ENCODE measurements at places on chromosomes 3 and 15.

GRCh38 chr3:178419071-178419470 lies 117.2 kb upstream of the KCNMB2 start:
- peak; percentile 56 for DNase-seq

- no peak for DNase-seq
Observed at GRCh38 chr15:50229336-50229735, 36.2 kb downstream of the HDC start.

GRCh38 chr15:56247266-56247665 lies 3.6 kb upstream of the RFX7 start:
- DNase-seq: no peak

DNA sequence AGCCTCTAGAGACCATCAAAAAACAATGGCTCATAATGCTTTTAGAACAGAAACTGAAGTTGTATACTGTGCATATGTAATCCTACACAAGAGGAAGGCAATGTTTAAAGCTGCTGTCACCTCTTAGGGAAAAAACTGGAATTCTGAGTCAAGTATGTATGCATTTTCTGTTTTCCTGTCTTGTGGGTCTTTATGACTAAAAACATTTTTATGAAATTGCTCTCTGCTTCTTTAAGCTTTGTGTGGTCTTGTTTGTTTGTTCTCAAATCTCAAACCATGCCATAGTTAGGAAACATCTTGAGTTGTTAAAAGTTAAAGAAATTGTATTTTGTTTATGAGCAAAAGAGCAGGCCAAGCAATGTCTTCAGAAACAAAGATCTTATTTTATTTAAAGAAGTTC lies 80.9 kb upstream of the SOX2 start:
- no peak for DNase-seq

- DNase-seq: no peak
Observed at GRCh38 chr3:25713341-25713985, 48.8 kb upstream of the TOP2B start.

DNA sequence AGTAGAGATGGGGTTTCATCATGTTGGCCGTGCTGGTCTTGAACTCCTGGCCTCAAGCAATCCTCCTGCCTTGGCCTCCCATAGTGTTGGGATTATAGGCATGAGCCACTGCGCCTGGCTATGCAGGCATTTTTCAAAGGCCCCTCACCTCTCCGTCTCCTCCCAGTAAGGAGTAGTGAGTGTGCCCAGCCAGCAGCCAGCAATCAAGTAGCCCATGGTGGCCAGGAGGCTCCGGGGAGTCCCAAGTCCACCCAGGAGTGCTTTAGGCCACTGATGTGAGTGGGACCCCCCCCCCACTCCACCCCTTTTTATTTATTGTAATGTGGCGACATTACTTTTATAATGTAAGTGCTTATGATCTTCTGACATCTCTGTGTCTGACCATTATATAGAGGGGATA lies 8.1 kb downstream of the ISG20 start:
- no peak for DNase-seq

DNA sequence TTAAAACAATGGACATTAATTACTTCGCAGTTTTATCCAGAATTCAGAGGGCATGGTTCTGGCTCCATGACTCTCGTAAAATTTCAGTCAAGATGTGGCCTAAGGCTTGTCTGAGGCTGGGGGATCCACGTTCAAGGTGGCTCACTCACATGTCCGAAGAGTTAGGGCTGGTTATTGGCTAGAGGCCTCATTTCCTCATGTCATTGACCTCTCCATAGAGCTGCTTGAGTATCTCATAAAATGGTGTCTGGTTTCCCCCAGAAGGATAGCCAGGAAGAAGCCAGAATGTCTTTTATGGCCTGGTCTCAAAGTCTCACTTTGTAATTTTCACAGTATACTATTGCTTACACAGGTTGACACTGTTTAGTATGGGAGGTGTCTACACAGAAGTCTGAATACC lies 67.3 kb upstream of the DCBLD2 start:
- no peak for DNase-seq

DNA sequence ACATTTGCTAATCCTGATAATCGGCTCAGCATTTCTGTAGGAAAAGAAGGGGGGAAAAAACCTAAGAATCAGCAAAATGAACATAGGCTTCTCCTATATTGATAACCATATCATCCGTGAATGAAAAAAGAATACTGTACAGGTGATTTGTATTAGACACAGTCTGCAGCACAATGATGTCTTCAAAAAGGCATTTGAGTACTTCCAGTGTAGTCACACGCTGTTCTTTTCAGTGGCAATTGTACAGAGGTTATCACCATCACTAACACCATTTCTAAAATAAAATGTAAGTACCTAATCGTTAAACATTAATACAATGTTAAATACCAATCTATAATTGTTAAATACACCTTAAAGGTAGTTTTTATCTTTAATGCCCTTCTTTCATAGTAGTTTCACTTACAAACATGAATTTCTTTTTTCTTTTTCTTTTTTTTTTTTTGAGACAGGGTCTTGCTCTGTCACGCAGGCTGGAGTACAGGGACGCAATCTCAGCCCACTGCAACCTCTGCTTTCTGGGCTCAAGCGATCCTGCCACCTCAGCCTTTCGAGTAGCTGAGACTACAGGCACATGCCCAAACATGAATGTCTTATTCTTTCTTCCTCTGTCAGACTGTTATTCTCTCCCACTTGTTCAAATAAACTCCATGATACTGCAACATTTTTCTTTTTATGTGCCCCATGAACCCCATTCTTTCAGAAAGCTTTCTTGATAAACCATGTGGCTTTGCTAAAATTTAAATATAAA lies 18.4 kb downstream of the GOLGB1 start:
- DNase-seq: no peak

GRCh38 chr3:33977227-33977626 lies 178.8 kb downstream of the PDCD6IP start:
- DNase-seq: no peak

DNA sequence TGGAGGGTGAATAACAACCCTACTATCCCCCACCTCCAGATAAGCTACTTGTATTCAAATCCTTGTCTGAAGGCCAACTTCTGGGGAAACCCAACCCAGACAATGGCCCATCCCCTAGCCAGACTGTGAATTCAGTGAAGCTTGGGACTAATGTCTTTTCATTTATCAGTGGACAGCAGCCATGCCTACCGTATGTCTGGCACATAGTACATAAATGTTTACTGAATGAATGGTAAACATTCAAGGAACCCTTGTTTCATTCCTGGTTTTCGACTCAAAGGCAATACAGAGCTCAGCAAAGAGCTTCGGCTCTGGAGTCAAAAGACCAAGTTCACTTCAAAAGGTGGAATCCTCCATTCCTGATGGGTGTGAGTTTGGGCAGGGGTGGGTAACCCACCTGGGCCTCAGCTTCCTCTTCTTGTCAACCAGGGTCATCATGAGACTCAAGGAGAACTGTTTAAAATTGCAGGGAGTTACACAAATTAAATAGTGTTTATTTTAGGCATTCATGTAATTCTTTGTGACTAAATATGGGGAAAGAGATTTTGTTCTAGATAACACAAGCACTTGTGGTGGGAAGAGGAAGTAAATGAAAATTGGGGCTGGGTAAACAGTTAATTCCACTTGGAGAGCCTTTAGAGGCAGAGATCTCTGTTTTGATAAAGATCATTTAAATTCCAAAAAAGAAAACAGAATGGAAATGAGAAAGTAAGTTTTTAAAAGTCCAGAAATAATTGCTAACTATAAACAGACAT lies 303.7 kb upstream of the WNT5A start:
- no peak for DNase-seq

DNA sequence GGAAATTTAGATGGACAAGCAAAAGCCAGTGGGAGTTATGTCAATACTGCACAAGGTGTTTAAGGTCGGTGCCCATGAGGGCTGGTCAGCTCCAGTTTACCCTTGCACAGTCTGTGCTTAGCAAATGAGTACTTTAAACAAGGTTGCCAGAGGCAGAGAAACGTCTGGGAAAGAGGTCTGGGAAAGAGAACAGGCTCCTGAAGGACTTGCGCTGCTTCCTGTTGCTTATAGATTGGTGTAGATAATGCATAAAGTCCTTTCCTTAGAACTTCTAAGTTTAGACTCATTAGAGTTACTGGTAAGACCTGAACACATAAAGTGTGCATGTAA lies 162.6 kb upstream of the P2RY1 start:
- DNase-seq: no peak

- no peak for DNase-seq
Observed at GRCh38 chr3:146679191-146679590, 74.0 kb upstream of the PLSCR5 start.

- no peak for DNase-seq
Observed at GRCh38 chr15:42218953-42219592, 11.0 kb upstream of the VPS39 start.

- no peak for DNase-seq
Observed at GRCh38 chr3:94234177-94234788, 171.4 kb downstream of the NSUN3 start.

DNA sequence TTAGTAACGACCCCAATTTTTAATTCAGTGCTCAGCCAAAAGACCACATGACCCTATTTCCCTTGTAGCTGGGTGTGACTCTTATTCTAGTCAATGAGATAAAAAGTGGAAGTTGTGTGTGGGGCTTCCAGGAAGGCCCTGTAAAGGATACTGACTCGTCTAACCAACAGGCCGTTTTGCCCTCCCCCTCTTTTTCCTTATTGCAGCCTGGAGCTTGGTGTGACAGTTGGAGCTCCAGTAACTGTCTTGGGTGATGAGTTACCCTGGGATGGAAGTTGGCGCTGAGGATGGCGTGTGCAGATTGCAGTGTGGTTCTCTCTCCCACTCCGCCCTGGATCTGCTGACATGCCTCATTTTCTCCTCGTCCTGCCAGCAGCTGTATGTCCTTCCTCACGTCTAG lies 209.3 kb upstream of the PROK2 start:
- no peak for DNase-seq

GRCh38 chr3:107103786-107104185 lies 273.5 kb upstream of the CCDC54 start:
- DNase-seq: no peak

DNA sequence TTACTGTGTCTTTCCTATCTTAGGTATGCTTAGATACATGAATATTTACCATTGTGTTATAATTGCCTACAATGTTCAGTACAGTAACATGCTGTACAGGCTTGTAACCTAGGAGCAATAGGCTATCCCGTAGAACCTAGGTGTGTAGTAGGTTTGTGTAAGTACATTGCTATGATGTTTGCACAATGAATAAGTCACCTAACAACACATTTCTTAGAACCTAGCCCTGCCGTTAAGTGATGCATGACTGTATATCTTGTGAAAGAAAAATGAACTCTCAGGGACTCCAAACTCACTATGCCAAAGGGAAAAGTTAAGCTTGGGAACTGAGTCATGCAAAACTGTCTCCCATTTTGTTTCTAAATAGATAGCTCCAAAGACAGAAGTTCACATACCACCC lies 91.5 kb upstream of the ACP3 start:
- DNase-seq: no peak

GRCh38 chr3:58784888-58785287 lies 118.3 kb upstream of the FAM3D start:
- no peak for DNase-seq

DNA sequence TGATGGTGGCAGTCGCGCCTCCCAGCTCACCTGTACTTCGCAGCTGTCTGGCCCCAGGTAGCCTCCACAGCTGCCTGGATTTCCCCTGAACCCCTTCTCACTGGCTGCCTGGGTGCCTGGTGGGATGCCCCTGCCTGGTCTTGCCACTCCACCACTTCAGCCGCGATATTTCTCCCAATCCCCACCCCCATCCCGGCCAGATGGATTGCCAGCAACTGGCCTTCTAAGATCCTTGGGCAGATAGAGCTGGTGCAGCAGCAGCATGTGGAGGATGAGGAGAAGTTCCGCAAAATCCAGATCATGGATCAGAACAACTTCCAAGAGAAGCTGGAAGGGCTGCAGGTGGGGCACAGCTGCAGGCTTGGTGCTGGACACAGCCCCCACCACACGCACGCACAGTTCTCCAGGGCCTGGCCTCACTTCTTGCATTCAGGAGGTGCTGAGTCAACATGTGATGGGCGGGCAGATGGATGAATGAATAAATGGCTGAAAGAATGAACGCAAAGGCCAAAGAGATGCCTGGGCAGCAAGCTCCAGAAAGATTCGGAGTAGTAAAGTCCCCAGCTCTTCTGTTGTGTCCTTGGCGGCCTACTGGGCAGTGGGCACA lies 35.7 kb downstream of the DNAH1 start:
- no peak for DNase-seq

DNA sequence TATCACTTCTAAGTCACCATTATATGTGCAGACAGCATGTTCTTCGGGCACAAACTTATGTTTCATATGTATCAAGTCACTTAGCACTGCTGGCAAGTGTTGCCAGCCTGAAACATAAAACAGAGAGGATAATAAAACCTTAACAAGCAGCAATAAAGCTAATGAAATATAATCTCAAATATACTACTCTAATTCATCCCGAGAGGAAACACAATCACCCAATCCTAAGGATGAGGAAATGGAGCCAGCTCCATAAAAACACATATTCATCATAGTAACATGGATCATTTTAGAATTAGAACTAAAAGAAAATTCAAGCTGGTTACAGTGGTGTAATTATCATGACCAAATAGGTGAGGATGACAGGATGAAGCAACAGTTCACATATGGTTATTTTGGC lies 1072.7 kb downstream of the EPHA3 start:
- DNase-seq: no peak

GRCh38 chr3:139677388-139678155 lies at the start of gene NMNAT3:
NMNAT3 (minus strand) TSS chr3:139677972; CDS start chr3:139627724, 50,248 bp downstream.
- DNase-seq: peak; percentile 92

DNA sequence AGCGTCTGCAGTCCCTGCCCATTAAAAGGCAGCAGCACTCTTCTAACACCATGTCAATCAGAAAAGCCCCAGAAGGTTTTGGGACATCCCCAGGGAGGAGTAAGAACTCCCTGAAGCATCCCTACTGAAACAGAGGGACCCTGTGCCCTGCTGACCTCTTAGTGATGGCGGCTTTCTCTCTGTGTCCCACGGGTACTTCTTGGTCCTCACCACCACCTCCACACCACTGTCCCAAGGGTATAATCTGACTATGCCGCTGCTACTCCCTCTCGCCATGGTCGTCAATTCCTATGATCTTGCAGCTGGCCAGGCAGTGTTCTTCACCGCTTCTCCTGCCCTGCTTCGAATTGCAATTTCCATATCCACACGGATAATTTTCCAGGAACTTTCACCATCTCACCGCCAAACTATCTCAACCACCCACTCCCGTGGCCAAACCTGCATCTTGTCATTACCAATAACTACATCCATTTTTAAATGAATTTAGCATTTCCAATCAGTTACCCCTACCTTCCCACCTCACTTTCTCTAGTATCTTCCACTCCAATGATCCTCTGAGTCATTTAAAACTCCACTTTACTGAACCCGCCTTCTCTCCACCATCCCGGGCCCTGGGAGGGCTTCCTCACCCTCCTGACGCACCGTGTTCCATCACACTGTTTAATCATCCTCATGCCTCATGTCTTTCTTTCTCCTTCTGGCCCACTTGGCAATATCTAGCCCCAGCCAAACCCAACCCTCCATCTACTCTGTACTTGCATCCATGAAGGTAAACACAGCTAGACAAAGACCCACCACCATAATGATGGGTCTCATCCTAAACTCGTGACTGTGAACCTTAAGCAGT lies 23.7 kb downstream of the PRR23E start:
- DNase-seq: no peak

GRCh38 chr3:30231277-30232141 lies 374.9 kb upstream of the TGFBR2 start:
- DNase-seq: no peak

GRCh38 chr3:22893644-22894325 lies 309.3 kb upstream of the UBE2E2 start:
- no peak for DNase-seq

- no peak for DNase-seq
Observed at GRCh38 chr3:146589899-146590508, 15.1 kb downstream of the PLSCR5 start.

Measured in NCI-H1436 treated with DMSO at 0.1 percent for 48 hours (cell line).